Prostate gland (tissue), 2 donors: ENCODE measurements at places on chromosomes 16 and 17. TPM values are rescaled to one million over a fixed set of nuclear protein-coding genes. Genes with fewer than 3 reads are reported as not detected.

GRCh38 chr16:84207251-84207650, 16.3 kb downstream of the ADAD2 start:
- no peak for DNase-seq

ABCA10 gene
- total RNA-seq, result 6.6 TPM

TMEM100 gene
- total RNA-seq, result 1.2 TPM

XYLT1 gene
- 19.3 TPM for total RNA-seq

DNA sequence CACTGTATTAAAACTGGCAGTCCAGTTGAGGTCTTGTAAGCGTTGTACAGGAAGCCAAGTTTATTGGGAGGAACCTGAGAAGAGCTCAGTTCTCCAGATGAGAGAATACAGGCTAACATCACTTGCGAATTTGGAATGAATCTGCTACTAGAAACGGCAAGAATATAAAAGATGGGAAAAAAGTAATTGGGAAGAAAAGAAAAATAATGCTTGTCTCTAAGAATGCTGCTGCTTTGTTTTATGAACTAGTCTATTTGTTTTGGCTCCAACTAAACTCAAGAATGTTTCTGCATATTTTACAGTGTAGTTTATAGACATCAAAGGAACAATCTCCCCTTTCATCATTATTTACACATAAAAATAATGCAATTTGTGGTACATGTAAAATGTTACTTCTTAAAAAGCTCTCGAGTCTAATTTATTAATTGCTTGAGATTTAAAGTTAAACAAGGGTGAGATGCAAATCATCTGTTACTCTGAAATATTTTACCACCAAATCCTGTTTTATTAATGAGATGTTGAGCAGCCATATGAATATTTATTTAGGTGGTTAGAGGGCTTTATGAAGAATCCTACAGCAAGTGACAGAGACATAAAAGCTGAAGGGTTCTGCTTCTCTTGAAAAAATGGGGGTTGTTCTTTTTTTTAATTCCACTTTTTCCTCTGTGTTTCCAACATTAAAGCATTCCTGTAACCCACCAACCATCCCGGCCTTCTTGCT, 162.1 kb upstream of the AXIN2 start:
- DNase-seq, result peak; percentile 17

- DNase-seq, result no peak
Measured at GRCh38 chr17:1047177-1047878, 50.4 kb downstream of the TIMM22 start.
